ENCODE measurements at places on chromosomes 1 and 21.
A peak's percentile ranks its signal among the peaks of the same experiment; 100 is the strongest.

DNA sequence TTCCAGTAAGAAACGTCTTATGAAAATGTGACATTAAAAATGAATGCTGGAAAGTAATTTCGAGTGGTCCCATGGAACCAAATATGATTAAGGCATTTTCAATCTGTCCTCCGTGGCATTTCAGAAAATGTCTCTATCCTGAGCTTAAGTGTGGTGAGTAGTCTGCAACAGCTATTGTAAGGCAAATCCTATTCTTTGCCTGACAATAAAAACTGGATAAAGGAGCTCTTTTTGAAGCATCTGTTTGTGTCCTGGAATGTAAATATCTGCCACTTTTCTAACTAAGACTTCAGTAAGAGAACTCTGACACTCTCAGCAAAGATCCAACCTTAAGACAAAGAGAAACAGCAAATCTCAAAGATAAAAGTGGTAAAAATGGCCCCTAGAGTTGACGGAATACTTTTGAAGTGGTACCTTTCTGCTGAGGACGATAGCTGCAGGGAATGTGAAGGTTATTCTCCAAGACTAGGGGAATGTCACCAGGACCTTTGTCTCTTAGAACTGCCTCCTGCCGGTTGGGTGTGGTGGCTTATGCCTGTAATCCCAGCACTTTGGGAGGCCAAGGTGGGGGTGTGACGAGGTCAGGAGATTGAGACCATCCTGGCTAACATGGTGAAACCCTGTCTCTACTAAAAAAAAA is 486.7 kb upstream of the ZP4 start:
- no peak for DNase-seq

DNA sequence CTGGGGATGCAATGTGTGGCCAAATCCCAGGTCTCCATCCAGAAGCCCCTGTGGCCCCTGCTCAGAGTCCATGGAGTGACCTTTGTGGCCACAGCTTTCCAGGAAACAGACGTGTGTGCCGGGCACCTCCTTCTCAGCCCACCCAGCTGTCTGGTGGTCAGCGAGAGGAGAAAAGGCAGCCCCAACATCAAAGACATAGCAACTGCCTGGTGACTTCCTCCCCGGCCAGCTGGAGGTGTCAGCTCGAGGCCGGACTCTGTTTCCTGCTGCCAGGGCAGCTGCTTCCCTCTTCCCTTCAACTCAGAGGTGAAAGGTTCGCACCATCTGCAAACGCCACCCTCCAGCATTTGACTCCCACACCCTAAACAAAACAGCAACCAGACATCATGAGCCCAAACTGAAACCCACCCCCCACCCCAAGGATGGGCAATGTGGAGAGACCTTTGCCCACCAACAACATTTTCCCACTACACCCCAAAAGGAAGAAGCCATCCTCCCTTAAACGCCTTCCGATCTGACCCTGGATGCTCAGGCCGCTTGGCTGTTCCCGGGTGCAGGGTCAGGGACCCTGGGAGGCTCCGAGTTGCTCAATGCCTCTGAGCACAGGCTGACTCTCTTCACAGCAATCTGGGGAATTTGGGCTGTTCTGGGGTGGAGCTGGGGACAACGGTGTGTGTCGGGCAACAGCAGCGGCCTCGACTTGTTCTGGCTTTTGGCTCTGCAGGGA is 162.3 kb downstream of the PSMG1 start:
- DNase-seq: no peak

DNA sequence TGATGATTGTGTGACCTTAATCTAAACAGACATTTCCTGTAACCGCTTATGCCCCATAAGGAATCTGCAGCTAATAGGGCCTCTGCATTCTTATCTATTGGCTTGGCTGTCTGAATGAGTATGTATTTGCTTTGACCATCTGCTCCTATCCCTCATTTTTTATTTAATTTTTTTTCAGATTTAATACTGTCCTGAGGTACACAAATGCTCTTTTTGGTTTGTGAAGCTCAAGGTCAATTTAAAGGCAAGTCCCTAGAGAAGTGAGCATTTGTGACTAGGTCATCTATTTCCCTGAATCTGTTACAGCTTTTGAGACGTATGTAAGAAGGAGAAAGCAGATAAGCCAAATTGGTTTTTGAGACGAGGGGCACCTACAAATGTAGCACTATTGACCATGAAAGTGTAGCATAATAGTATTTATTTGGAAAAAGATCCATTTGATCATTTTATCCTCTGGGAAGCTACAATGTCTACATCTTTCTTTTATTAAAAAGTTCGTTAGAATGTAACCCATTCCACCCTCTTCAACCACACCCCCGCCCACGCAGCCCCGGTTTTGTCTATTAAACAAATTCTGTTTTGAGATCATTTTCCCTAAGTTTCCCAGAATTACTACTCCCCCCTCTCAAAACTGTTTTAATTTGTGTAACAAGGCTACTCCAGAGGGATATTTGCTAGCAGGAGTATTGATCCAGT is 69.2 kb upstream of the HSPA13 start:
- DNase-seq: no peak

DNA sequence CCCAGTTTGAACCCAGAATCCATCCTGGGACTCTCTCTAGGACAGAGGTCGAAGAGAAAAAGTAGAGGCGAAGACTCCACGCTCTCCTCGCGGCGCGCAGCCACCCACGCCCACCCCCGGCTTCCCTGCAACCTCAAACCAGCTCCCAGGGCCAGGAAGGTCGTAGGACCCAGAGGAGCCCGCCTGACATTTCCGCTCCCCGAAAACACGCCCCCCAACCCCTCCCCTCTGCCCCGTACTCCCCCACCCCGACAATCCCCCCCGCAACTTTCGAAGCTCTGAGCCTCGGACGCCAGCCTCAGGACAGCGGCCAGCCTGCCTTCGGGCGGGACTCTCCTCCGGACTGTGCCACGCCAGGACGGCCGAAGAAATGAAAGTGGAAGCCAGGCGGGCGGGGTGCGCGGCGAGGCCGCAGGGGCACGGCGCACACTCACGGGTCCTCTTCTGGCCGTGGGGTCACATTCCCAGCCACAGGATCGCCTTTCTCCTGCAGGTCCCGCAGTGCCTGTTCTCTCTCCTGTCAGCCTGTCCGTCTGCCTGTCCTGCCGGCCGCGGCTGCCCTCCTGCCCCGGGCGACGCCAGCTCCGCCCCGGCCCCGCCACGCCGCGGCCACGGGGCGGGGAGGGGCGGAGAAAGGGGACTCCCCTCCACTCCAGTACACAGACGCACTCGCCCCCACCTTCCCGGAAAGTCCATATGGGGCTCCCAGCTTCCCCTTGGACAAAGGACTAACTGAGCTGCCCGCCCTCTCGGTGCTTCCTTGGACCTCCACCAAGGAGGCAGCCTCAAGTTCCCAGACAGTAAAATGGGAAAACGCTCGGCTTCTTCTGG is at the start of gene MOB3C:
MOB3C (minus strand) TSS at position 535 of the 831 bp plus-strand sequence. CDS start 3,490 bp downstream, outside the sequence.
- DNase-seq: peak; percentile 46

- DNase-seq: peak; percentile 55
Observed at GRCh38 chr1:247373721-247374141, 42.1 kb upstream of the ZNF496 start.

DNA sequence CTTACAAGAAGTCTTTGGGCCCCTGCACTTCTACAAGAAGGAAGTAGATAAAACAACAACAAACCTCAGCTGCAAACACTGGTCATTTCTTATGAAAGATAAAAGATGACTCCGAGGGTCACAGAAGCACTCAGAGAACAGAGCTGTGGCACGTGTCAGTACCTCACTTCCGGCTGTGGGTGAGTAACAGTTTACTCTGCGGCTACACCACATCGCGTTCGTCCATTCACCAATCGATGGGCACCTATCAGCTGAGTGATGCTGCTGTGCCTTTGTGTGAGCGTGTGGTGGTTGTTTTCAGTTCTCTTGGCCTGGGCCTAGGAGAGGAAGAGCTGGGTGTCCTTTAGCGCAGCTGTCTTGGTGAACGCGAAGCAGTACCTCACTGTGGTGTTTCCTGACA is 49.9 kb downstream of the COL6A1 start:
- no peak for DNase-seq

DNA sequence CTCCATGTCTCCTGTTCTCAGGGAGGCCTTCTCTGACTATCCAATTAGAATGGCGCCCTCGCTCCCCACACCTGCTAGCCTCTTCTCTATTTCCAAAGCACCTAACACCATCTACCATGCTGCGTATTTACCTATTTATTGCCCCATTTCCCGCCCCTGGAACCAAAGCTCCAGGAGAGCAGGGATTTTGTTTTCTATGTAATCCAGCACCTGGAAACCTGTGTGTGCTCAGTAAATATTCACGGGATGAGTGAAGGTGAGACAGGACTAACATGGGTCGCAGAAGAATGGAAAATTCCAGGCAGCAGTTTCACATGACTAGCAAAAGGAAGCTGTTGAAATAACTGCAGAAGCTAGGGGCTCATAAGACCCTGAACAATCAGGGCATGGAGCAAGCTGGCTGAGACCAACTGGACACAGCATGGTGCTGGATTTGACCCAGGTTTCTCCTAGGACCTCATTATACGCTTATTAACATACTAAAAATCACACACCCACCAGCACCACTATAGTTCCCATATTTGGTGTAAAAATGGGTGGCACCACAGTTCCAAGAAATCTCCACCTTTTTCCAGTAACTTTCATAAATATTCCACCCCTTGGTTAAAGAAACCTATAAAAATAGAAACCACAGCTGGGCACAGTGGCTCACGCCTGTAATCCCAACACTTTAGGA is 15.1 kb upstream of the TENT5B start:
- DNase-seq: no peak

- no peak for DNase-seq
Observed at GRCh38 chr1:103267893-103268292, 159.6 kb upstream of the COL11A1 start.

- no peak for DNase-seq
Observed at GRCh38 chr1:31717341-31717740, 13.5 kb upstream of the COL16A1 start.

GRCh38 chr1:207172885-207173284 is 68.9 kb downstream of the C4BPA start:
- DNase-seq: no peak

DNA sequence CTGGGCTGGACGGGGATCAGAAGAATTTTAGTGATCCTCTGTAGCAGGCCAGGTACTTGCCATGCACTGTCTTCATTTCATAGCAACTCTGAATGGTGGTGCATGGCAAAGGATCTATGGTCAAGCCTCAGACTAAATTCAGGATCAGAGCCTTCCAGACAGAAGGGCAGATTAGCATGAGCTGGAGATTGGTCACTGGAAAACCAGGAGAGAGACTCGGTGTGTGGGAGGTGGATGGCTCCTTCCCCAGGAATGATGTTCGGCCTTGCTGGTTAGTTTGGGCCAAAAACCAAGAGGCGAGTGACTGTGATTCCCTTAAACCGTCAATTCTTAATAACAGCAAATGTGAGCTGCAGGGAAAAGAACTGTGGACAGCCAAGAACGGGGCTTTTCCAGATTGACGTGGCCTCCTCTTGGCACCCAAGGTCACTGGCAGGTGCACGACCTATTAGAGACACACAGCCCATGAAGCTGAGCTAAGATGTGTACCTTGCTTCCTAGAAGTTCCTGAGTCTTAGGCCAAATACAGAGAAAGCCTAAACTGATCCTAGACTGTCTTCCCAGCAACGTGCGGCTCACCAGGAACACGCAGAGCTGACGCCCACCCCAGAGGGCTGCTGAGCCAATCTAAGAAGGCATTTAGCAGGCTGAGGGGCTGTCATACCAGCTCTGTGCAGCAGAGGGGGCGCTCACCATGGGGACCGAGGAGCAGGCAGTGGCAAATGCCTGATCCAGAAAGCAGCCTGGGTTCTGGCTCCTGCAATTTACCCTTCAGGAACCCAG is 18.5 kb downstream of the ALDH4A1 start:
- DNase-seq: peak; percentile 72

DNA sequence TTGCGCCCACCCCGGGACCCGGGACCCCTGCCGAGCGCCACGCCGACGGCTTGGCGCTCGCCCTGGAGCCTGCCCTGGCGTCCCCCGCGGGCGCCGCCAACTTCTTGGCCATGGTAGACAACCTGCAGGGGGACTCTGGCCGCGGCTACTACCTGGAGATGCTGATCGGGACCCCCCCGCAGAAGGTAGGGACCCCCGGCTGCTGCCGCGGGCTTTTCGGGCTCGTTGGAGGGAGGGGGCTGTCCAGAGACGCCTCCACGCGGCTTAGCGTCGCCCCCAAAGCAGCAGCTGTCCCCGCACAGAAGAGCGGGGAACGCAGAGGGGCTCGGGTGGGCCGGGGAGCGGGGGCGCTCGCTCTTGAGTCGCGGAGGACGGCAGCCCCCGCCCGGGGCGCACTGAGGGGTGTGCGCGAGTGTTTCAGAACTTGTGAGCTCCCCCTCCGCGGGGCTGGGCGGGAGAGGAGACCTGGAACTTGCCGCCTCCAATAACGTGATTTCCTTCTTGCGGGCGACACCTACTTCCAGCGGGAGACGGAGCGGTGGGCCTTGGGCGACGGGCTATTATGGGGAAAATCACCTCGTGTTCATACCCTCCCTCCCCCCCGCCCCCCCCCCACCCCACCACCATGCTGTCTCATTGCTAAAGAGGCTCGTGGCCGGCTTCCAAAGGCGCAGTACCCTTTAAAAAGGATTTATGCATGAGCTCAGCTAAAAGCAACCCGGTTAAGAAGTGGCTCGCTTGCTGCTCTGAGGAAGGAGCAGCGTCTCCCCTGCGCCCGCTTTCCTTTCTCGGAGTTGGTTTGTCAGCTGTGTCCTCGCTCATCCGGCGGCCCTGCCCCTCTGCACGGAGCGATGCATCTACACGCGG is 664 bp downstream of the BACE2 start:
- DNase-seq: no peak

- DNase-seq: no peak
Observed at GRCh38 chr1:20819818-20820217, 32.7 kb upstream of the HP1BP3 start.

DNA sequence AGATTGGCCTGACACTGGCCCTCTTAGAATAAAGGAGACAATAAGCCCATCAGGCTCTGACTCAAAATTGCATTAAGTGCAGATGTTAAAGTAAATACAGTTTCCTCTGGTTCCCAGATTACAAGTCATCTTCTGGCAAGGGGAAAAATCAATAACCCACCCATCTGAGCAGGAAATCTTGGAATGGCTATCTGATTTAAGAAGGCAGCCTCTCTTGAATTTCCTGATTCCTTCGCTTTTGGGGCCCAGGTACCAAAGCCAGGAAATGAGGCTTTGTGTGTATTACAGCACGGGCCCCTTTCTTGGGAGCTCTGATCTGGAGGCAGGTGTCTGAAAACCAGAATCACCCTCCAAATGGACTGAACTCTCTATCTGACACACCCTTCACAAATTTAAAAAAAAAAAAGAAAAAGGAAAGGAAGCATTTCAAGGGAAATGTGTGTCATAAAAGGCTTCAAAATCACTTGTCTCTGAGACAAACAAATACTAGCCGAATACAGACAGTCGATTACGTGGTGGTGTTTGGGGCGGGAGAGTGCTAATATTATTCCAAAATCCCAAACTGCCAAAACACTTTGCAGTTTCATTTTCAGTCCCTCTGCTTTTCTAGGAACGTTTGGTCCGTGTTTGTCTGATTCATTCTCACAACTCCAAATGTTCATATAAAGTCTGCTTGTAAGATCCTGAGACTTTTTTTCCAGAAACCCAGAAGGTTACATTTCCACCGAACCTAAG is 240.9 kb upstream of the CAMK1G start:
- DNase-seq: no peak

- DNase-seq: no peak
Observed at GRCh38 chr1:187928696-187929095, 1099.9 kb downstream of the PLA2G4A start.

- DNase-seq: no peak
Observed at GRCh38 chr1:113199760-113200455, 126.9 kb downstream of the LRIG2 start.

All from effector memory CD8-positive, alpha-beta T cell (primary cell).